Osteocyte (in vitro differentiated cells): ENCODE measurements at places on chromosomes 13 and 19. TPM values are rescaled to one million over a fixed set of nuclear protein-coding genes. Genes with fewer than 3 reads are reported as not detected.

Gene RNF17
- not detected in 2 replicates for total RNA-seq

Gene WDR88
- total RNA-seq = not detected in 2 replicates

- no peak overlapping the region for H3K27ac ChIP-seq
- H3K27me3 ChIP-seq = no peaks in the 10 kb centered on the region
- no peak for DNase-seq
- no peak overlapping the region for H3K4me3 ChIP-seq
- H3K4me1 ChIP-seq = no peaks in the 10 kb centered on the region
- H3K36me3 ChIP-seq = no peaks in the 10 kb centered on the region
These were observed 998.3 kb downstream of the EFNB2 start for GRCh38 chr13:105537113-105537512.

GRCh38 chr13:111248822-111249221 is 71.6 kb upstream of the TEX29 start:
- DNase-seq = no peak
- H3K27me3 ChIP-seq = no peaks in the 10 kb centered on the region
- H3K4me3 ChIP-seq = no peak overlapping the region
- no peak overlapping the region for H3K27ac ChIP-seq
- peaks cover 61% of the 10 kb centered on the region for H3K36me3 ChIP-seq
- H3K4me1 ChIP-seq = peaks cover 46% of the 10 kb centered on the region

Gene SOX1
- total RNA-seq = not detected in 2 replicates

DNA sequence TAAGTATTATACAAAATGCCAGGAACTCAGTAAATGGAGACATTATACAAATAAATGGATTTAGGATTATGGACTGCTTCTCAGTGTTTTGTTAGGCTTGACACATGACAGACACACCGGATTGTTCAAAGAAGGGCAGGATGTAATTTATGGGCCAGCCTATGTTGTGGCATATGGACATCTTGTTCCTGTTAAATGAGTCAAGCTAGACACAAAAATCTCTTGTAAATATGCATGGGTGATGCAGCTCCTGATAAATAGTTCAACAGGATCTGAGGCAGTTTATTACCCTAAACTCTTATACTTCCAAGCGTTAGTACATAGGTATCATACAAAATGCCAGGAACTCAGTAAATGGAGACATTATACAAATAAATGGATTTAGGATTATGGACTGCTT is 502.3 kb downstream of the TBC1D4 start:
- no peaks in the 10 kb centered on the region for H3K36me3 ChIP-seq
- no peak overlapping the region for H3K4me3 ChIP-seq
- H3K4me1 ChIP-seq = no peaks in the 10 kb centered on the region
- no peak for DNase-seq
- no peaks in the 10 kb centered on the region for H3K27me3 ChIP-seq
- no peak overlapping the region for H3K27ac ChIP-seq

Gene C19orf73
- 1.8 and 3.4 TPM in 2 replicates for total RNA-seq

DNA sequence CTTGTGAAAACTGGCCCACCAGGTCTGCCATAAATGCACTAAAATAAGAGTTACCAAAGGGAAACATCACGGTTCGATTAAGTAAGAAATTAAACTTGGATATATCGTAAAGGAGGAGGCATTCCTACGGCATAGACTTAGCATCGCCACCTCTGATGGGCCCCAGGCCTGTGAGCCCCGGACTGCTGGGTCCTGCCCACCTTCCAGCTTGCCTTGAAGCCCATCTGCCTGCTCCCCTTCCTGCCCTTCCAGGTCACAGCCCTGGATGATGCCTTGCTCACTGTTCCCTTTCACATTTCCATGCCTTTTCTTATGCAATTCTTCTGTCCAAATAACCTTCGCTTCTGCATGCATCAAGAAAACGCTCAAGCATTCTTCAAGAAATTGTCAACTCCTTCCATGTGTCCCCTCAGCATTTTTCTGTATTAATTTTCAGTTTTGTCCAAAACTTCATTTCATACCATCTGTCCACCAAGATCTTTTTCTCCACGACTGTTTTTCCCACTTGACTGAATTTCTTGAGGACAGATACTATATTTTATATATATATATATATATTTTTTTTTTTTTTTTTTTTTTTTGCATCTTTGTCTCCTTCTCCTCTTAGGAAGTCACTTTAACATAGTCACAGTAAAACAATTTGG is 91.2 kb downstream of the DOCK9 start:
- H3K27ac ChIP-seq = no peak overlapping the region
- H3K4me3 ChIP-seq = no peak overlapping the region
- no peaks in the 10 kb centered on the region for H3K27me3 ChIP-seq

- H3K36me3 ChIP-seq = peaks cover 7% of the 10 kb centered on the region
- peak overlapping the region; percentile 100 for H3K27ac ChIP-seq
- no peaks in the 10 kb centered on the region for H3K27me3 ChIP-seq
These were observed 468 bp downstream of the STX10 start for GRCh38 chr19:13149628-13150186.
